Neural progenitor cell (in vitro differentiated cells): ENCODE measurements at places on chromosomes 11 and 22. TPM values are rescaled to one million over a fixed set of nuclear protein-coding genes. Genes with fewer than 3 reads are reported as not detected.

DNA sequence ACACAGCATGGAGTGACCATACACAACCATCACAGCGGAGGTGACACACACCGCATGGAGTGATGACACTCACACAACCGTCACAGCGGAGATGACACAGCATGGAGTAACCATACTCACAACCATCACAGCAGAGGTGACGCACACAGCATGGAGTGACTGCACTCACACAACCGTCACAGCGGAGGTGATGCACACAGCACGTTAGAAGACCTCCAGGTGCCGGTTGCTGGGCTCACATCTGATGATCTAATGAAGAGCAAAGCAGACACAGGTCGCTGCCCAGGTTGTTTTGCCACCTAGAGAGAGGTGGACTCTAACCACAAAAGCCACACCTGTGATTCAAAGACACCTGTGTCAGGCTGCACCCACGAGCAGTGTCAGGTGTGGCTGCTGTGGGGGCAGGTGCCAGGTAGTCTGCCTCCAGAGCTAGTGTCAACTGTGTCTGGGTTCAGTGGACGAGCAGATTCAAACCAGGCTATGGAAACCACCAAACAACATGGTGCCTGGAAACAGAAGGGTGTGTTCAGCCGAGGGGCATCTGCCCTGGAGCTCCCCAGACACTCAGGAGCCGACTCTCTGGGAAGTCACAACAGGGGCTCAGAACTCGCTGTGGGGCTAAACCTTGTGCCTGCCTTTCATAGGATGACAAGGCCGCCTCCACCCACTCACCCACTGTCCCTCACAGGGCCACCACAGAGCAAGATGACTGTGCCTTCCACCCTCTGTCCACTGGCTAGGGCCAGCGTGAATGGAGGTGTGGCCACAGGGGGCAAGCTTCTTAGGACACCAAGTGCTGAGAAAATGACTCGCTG lies 608.2 kb downstream of the TBC1D22A start:
- no peaks in the 10 kb centered on the region for H3K27me3 ChIP-seq
- H3K4me3 ChIP-seq, result no peak overlapping the region
- H3K27ac ChIP-seq, result no peak overlapping the region
- H3K4me1 ChIP-seq, result no peaks in the 10 kb centered on the region
- DNase-seq, result no peak
- no peaks in the 10 kb centered on the region for H3K36me3 ChIP-seq

- H3K4me3 ChIP-seq, result no peak overlapping the region
- no peak for DNase-seq
- peaks cover 9% of the 10 kb centered on the region for H3K4me1 ChIP-seq
- H3K27ac ChIP-seq, result no peak overlapping the region
- H3K27me3 ChIP-seq, result no peaks in the 10 kb centered on the region
Measured at GRCh38 chr11:59678118-59678812, 9.4 kb upstream of the PATL1 start.

DNA sequence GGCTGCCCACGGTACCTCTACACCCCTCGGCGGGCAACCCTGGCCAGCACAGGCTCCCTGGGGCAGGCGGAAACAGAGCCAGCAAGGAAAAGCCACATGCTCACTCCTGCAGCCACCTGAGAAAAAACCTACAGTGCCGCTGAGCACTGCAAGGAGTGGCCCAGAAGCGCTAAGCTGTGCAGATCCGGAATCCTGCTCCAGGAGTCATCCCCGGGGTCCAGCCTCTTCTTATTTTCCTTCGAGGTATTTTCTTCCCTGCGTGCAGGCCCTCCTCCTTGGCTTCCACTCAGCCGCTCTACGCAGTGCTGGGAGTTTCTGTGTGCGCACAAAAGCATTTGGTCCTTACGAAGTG lies 81.0 kb downstream of the TRMU start:
- H3K36me3 ChIP-seq, result no peaks in the 10 kb centered on the region

DNA sequence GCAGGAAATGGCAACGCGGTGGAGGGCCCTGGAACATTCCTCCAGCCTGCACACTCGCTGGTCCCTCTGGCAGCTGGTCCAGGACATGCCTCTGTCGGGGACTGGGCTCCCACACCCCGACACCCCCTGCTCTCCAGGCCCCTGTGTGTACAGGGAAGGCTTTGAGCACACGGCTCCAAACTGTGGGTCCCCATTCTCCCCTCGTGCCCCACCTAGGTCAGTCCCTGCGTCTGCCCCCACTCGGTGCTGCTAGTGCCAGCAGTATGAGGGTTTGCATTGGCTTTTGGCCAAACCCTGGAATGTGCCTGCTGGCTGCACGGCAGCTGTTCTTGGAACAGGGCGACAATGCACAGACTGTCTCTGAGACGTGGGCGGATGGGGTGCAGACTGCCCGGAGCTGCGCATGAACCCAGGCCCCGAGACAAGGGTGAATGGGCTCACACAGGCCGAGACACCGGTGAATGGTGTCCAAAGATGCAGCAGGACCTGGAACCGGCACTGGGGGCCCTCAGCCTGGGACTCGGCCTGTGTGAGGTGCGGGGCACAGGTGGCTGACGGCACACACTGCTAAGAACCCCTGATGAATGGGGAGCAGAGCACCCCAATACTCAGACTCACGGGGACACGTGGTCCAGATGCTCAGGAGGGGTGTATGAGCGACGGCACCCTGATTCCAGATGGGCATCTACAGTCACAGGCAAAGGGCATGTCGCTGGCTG lies 7.5 kb upstream of the SYT8 start:
- H3K27me3 ChIP-seq, result no peaks in the 10 kb centered on the region
- peaks cover 6% of the 10 kb centered on the region for H3K4me1 ChIP-seq
- no peak overlapping the region for H3K27ac ChIP-seq
- no peaks in the 10 kb centered on the region for H3K36me3 ChIP-seq
- DNase-seq, result no peak

DNA sequence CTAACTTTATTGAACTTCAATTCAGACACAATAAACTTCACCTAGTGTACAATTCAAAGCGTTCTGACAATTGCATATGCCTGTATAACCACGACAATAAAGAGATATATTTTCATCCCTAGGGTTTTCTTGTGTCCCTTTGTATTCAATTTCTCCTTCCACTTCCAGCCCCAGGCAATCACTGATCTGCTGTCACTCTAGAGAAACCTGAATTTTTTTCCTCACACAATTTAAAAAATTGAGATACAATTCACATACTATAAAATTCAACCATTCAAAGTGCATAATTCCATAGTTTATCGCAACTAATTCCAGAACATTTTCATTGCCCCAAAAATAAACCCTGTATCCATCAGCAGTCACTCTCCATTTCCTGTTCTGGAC lies 116.6 kb downstream of the MRTFA start:
- no peaks in the 10 kb centered on the region for H3K4me1 ChIP-seq
- DNase-seq, result no peak
- no peak overlapping the region for H3K27ac ChIP-seq
- H3K36me3 ChIP-seq, result no peaks in the 10 kb centered on the region

- peaks cover 32% of the 10 kb centered on the region for H3K4me1 ChIP-seq
- DNase-seq, result no peak
- no peak overlapping the region for H3K4me3 ChIP-seq
- H3K27ac ChIP-seq, result no peak overlapping the region
- H3K36me3 ChIP-seq, result peaks cover 29% of the 10 kb centered on the region
Measured at GRCh38 chr11:67243051-67243450, 23.2 kb upstream of the GRK2 start.

DNA sequence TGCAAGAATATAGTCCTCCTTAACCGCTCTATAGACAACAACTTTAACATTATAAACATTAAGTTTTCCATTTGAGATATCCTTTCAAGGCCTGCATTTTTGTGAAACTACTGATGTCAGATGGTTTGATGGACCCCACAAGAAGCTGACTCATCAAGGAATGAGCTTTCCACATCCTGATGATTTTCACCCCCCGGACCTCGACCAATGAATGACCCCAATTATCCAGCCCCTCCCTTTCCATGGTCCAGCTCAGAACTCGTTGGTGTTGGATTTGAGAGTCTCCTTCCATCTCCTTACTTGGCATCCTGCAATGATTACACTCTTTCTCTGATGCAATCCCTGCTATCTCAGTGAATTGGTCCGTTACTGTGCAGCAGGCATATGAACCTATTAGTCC lies 31.8 kb upstream of the GUCY1A2 start:
- H3K27ac ChIP-seq, result no peak overlapping the region
- H3K27me3 ChIP-seq, result no peaks in the 10 kb centered on the region
- H3K4me1 ChIP-seq, result no peaks in the 10 kb centered on the region
- H3K4me3 ChIP-seq, result no peak overlapping the region
- DNase-seq, result no peak

The LRRC56 gene
- total RNA-seq, result 0.45 and 1.4 TPM in 2 replicates

- H3K4me3 ChIP-seq, result no peak overlapping the region
- no peak for DNase-seq
- no peaks in the 10 kb centered on the region for H3K4me1 ChIP-seq
- H3K27me3 ChIP-seq, result no peaks in the 10 kb centered on the region
- no peaks in the 10 kb centered on the region for H3K36me3 ChIP-seq
- H3K27ac ChIP-seq, result no peak overlapping the region
Measured at GRCh38 chr11:58742981-58743880, 11.5 kb upstream of the GLYAT start.

DNA sequence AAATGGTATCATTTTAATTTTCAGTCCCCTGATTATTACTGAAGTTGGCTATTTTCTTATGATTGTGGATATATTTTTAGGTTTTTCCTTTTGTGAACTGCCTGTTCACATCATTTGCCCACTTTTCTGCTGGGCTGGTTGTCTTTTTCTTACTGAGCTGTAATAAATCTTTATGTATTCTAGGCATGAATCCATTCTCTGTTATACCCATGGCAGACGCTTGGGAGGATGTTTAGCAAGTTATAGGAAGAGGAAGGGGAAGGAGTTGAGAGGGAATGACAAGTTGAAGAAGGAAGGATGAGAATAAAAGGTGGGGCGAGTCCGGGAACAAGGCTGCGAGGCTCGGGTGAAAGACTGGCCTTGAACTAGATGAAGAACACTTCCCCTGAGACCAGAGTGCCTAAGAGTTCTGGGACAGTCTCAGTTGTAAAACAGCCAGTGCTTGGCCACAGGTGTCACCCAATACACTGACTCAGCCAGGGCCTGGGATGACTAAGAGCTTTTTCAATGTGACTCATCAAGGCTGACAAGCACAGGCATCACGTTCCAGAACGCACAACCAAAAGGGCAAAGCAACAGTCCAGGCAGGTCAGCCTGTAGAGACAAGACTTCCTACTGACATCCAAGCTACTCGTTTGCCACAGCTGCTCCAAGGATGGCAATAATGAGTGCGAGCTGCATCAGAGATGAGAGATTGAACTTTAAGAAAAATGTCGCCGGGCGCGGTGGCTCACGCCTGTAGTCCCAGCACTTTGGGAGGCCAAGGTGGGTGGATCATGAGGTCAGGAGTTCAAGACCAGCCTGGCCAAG lies 35.2 kb downstream of the LRFN4 start:
- DNase-seq, result no peak
- no peak overlapping the region for H3K27ac ChIP-seq
- no peaks in the 10 kb centered on the region for H3K27me3 ChIP-seq
- H3K4me3 ChIP-seq, result no peak overlapping the region
- H3K36me3 ChIP-seq, result no peaks in the 10 kb centered on the region

DNA sequence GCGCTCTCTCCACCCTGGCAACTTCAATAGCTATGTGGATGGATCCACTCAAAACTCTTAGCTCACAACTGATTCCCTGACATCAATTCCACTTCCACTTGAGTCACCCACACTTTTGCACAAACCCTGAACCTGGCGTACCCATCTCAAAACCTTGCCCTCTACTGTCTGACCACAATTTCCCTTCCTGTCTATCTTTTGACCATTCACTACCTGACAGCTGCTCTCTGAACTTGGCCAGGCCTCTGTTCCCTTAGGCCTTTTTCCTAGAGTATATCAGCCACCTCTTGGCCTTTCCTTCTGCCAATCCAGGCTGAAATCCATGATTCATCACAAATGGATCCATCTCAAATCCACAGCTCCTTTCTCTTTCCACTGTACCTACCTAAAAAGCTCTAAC lies 106.0 kb downstream of the RPL27A start:
- H3K4me3 ChIP-seq, result no peak overlapping the region
- H3K4me1 ChIP-seq, result no peaks in the 10 kb centered on the region
- H3K27me3 ChIP-seq, result no peaks in the 10 kb centered on the region
- no peak overlapping the region for H3K27ac ChIP-seq

DNA sequence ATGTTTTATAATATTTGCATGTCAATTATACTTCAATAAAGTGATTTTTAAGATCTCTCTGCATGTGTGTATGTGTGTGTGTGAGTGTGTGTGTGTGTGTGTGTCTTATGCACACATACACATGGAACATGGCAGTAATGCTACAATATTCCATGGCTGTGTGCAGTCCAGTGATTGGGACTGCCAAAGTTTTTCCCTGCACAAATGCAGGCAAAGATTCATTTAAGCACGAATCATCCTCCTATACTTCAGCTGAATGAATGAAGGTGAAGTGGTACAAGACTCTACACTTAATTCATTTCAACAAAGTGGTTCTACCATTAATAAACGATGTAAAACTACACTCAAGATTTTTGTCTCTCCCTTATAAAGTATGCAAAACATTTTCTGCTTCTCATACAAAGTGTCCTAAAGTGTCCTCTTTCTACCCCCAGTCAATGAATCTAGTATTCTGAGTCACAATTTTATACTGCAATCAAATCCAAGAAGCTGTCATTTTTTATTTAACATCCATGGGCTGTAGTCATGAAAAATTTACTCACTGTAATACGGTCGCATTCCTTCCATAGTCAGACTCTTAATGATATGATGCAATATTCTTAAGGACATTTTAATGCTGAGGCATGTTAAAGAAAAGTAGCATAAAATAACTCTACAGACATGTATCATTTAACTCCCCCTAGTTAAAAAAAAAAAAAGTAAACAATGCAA lies 132.4 kb downstream of the TTC28 start:
- H3K27ac ChIP-seq, result no peak overlapping the region
- DNase-seq, result no peak
- H3K4me1 ChIP-seq, result no peaks in the 10 kb centered on the region
- H3K4me3 ChIP-seq, result no peak overlapping the region
- H3K27me3 ChIP-seq, result no peaks in the 10 kb centered on the region
- H3K36me3 ChIP-seq, result no peaks in the 10 kb centered on the region

DNA sequence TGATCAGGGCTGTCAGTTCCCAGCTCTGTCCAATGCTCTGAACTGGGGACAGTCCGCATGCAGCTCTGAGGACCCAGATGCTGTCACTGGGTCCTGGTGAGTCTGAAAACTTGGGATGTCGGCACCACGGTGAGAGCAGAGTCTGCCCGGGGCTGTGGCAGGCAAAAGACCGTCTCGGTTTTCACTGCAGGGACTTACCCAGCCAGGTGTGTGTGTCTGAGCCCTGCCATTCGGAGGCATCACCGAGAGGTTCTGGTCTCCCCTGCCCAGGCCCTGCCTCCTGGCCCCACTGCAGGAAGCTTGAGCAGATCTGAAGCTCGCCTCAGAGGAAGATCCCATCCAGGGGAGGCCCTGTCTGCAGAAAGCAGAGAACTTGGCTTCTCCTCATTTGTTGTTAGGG lies 5.2 kb downstream of the TP53AIP1 start:
- H3K4me3 ChIP-seq, result no peak overlapping the region
- no peaks in the 10 kb centered on the region for H3K27me3 ChIP-seq
- H3K4me1 ChIP-seq, result peaks cover 15% of the 10 kb centered on the region
- H3K36me3 ChIP-seq, result no peaks in the 10 kb centered on the region
- H3K27ac ChIP-seq, result no peak overlapping the region

The RFPL1 gene
- total RNA-seq, result not detected in 2 replicates

The OR2AT4 gene
- total RNA-seq, result 0.22 TPM in 1 of 2 replicates, not detected in the other

GRCh38 chr11:86097980-86098379 lies 29.1 kb upstream of the PICALM start:
- no peak overlapping the region for H3K4me3 ChIP-seq
- H3K36me3 ChIP-seq, result no peaks in the 10 kb centered on the region
- H3K27ac ChIP-seq, result no peak overlapping the region

The APOBEC3F gene
- total RNA-seq, result 0.45 and 2.8 TPM in 2 replicates

The LSP1 gene
- total RNA-seq, result not detected in 2 replicates

The BCO2 gene
- 0.87 TPM in 1 of 2 replicates, not detected in the other for total RNA-seq

GRCh38 chr11:1744891-1745700 lies 5.3 kb downstream of the IFITM10 start:
- no peak overlapping the region for H3K4me3 ChIP-seq
- no peak overlapping the region for H3K27ac ChIP-seq
- no peaks in the 10 kb centered on the region for H3K36me3 ChIP-seq
- H3K4me1 ChIP-seq, result peaks cover 16% of the 10 kb centered on the region

The LMO1 gene
- total RNA-seq, result 2.9 and 6.2 TPM in 2 replicates

The OVOL1 gene
- total RNA-seq, result 0.12 TPM in 1 of 2 replicates, not detected in the other
